CD8-positive, alpha-beta memory T cell (primary cell): ENCODE measurements at places on chromosomes 4 and X.

GRCh38 chr4:101790521-101791181 lies at the start of gene BANK1:
Gene BANK1 (plus strand): TSS chr4:101790730. CDS start chr4:101790881, 151 bp downstream.
- DNase-seq, result peak; percentile 18

DNA sequence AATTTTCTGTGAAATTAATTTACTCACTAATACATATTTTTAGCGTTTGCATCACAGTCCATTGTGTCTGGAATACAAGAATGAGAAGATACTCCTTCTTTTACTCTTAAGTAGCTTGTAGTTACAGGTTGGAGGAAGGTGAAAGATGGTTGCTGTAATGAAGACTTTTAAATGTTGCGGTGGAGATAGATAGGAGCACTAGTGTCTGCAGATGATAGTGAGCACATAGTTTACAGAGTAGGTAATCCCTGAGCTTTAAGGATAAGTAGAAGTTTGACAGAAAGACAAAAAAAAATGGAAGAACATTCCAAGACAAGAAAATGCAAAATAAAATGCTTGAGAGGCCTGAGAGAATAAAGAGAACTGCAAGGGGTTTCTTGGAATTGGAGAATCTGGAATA lies 5.4 kb upstream of the SLC39A8 start:
- no peak for DNase-seq

GRCh38 chr4:150722908-150723362 lies 141.0 kb downstream of the MAB21L2 start:
- DNase-seq, result no peak

- no peak for DNase-seq
Measured at GRCh38 chrX:111322231-111322855, 52.1 kb upstream of the CAPN6 start.

GRCh38 chr4:178296669-178297068 lies 854.4 kb upstream of the AGA start:
- no peak for DNase-seq

GRCh38 chrX:21374163-21374993 lies at the start of gene CNKSR2:
Gene CNKSR2 (plus strand): TSS chrX:21374418. CDS start chrX:21374898, 480 bp downstream.
- peak; percentile 80 for DNase-seq

DNA sequence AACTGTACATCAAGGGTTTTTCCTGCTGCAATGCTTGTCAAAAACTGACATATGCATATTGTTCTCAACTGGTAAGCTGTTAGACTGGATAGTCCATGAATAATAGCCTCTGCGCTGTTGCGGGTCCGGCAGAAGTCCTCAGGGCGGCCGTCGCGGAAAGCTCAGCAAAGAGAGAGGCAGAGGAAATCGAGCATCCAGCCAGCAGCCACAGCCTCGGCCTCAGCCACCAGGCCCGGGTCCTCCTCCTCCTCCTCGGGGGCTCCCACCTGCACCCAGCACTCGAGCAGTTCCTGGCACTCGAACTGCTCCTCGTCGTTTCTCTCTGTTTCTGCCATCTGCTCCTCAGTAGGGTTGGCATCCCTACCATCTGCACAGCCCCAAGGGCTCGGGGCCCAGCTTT lies 53.7 kb downstream of the UPRT start:
- no peak for DNase-seq

GRCh38 chr4:159017323-159018026 lies 85.4 kb upstream of the RAPGEF2 start:
- DNase-seq, result no peak

- no peak for DNase-seq
Measured at GRCh38 chr4:181219783-181220416, 1023.3 kb upstream of the TENM3 start.

DNA sequence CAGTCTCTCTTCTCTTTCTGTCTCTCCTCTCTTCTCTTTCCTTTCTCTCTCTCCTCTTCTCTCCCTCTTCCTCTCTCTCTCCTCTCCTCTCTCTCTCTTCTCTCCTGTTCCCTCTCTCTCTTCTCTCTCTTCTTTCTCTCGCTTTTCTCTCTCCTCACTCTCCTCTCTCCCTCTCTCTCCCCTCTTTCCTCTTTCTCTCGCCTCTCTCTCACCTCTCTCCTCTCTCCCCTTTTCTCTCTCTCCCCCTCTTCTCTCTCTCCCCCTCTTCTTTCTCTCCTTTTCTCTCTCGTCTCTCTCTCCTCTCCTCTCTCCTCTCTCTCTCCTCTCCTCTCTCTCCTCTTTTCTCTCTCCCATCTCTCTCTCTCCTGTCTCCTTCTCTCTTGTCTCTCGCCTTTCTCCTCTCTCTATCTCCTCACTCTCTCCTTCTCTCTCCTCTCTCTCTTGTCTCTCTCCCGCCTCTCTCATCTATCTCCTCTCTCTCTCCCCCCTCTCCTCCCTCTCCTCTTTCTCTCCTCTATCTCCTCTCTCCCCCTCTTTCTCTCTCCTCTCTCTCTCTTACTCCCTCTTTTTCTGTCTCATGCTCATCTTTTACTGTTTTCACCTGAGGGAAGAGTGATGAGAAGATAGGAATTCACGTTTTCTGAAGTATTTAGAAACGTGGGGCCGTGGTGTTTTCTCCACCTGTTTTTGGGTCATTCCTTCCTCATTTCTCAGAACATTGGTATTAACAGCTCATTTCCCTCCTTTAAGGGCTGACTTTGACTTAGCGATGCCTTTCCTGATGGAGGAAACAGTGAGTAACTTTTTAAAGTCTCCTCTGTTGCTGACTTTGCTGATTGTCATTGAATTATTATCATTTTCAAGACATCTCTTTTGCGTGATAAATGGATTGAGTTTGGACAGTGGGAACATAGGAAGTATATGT lies 80.6 kb upstream of the CD99 start:
- no peak for DNase-seq

DNA sequence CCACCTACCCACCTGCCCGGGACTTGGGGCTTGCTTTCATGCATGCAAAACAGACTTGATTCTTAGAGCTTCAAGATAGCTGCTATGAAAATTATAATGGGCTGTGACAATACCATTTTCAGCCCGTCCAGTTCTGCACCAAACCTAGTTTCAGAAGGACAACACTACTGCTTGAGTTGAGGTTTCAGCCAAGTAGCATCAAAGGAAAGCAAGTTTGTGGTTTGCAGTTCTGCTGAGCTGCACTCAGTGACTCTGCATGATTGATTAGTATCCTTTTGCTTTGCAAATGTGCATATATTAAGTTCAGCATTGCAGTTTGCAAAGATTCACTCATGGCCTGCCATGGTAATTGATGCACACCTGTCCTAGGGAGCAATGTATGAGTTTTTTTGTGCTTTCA lies 442.7 kb downstream of the RPA4 start:
- no peak for DNase-seq

- DNase-seq, result no peak
Measured at GRCh38 chr4:183875251-183875825, 29.8 kb upstream of the STOX2 start.

- no peak for DNase-seq
Measured at GRCh38 chrX:103513476-103514108, 5.7 kb downstream of the RAB40A start.

DNA sequence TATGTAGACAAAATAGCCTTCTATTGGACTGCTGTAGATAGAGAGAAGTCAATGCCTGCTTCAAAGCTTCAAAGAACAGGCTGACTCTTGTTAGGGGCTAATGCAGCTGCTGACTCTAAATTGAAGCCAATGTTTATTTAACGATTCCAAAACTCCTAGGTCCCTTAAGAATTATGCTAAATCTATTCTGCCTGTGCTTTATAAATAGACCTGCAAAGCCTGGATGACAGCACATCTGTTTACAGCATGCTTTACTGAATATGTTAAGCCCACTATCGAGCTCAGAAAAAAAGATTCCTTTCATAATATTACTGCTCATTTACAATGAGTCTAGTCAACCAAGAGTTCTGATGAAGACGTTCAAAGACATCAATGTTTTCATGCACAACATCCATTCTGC lies 54.8 kb upstream of the RBMXL3 start:
- no peak for DNase-seq

- no peak for DNase-seq
Measured at GRCh38 chr4:10959586-10959985, 275.0 kb upstream of the CLNK start.

DNA sequence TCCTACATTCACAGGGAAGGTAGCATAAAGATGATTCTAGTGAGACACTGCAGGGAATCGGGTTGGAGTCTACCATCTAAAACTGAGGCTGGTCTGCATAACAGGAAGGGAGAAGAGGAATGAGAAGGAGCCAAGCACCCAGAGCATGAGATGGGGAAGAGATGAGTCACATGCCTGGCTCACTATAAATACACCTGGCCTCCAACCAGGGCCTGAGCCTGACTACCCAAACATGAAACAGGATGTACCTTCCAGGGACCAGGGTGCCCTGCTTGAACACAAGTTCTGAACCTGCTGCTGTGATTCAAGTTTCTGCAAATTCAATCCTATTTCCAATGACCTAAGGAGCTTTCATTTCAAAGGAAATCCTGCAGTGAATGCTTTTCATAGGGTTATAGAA lies 24.9 kb downstream of the CD99L2 start:
- DNase-seq, result no peak

DNA sequence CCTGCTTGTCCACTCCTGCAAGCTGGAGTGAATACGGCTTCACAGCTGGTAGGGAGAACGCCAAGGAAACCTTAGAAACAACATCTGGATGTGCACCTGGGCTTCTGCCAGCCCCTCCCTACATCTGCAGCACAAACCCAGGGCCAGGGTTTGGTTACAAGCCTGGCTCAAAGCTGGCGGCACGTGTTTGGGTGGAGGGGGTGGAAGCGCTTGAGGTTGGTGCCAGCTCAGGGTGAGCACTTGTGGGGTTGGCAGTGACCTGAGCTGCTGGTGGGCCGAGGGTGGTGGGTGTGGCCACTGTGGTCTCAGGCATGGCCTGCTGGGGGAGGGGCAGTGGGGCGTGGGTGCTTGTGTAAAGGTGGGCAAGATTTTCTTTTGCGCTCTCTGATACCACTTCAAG lies 15.6 kb downstream of the ELF4 start:
- peak; percentile 5 for DNase-seq
